ENCODE measurements at places on chromosomes 16 and 17.

DNA sequence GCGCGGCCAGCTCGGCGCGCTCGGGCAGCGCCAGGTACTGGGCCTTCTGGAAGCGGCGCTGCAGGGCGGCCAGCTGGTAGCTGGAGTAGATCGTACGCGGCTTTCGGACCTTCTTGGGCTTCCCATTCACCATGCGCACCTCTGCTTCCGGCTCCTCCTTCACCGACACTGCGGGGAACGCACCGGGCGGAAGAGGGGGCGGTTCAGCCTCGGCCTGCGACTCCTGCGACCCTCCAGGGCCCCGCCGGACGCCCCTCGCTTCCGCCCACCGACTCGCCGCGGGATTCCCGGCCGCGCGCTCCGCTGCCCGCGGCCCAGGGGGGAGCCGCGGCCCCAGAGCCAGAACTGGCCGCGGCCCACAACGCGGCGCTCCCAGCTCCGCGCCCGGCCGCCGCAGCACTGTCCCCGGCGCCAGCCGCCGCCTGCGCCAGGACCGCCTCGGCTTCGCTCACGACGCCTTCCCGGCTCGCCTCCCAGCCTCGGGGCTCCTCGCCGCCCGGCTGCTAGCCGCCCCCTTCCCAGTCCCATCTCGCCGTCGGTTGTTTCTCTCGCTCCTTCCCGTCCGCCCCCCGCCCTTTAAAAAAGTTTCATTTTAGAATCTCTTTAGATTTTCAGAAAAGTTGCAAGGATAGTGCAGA lies 1.5 kb downstream of the DLX3 start:
- peak; percentile 64 for DNase-seq

- DNase-seq = no peak
These were observed 14.2 kb downstream of the ATP6V0A1 start for GRCh38 chr17:42472709-42473521.

GRCh38 chr16:16989368-16989767 lies 481.4 kb downstream of the XYLT1 start:
- no peak for DNase-seq

- DNase-seq = peak; percentile 79
These were observed at the start of gene TMC6 for GRCh38 chr17:78128551-78129350. TSS of gene TMC6 (minus strand) at chr17:78128755. CDS start at chr17:78126832, 1,923 bp downstream.

DNA sequence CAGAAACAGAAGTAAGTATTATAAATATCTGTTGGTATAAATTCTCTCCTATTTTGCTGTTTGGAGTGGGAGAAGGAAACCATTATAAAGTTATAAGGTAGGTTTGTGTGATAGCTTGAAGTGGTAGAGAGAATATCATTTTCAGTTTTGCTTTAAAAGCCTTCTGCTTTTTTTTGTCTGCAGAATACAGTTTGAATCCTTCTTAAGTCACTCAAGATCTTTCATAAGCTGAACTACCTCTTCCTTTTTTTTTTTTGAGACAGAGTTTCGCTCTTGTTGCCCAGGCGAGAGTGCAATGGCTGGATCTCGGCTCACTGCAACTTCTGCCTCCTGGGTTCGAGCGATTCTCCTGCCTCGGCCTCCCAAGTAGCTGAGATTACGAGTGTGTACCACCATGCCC lies 9.0 kb downstream of the ATAD5 start:
- DNase-seq = no peak

GRCh38 chr17:43655693-43656255 lies 5.9 kb downstream of the MEOX1 start:
- no peak for DNase-seq

DNA sequence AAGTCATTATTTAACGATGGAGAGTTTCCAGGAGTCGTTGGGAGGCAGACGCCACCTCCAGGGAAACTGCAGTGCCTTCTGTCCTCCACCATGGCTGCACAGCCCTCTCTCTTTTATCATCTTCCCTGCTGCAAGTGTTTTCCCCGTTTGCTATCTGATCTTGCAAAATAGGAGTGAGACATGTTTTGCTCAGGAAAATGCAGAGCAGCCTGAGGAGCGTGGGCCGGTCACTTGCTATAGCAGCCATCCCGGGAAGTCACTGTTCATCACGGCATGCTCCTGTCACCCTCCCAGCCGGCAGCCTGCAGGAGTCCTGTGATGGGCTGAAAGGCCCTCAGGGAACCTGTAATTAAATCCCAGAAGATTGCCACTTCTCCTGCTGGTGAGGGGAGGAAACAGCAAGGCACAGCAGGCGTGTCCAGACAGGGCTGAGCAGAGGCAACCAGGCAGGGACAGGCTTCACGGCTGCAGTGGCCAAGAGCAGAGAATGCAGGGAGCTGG lies 143.1 kb downstream of the GSG1L start:
- peak; percentile 83 for DNase-seq

GRCh38 chr16:57920215-57920879 lies 50.6 kb downstream of the CNGB1 start:
- DNase-seq = no peak

- no peak for DNase-seq
These were observed 364.4 kb downstream of the C16orf95 start for GRCh38 chr16:86952769-86953168.

DNA sequence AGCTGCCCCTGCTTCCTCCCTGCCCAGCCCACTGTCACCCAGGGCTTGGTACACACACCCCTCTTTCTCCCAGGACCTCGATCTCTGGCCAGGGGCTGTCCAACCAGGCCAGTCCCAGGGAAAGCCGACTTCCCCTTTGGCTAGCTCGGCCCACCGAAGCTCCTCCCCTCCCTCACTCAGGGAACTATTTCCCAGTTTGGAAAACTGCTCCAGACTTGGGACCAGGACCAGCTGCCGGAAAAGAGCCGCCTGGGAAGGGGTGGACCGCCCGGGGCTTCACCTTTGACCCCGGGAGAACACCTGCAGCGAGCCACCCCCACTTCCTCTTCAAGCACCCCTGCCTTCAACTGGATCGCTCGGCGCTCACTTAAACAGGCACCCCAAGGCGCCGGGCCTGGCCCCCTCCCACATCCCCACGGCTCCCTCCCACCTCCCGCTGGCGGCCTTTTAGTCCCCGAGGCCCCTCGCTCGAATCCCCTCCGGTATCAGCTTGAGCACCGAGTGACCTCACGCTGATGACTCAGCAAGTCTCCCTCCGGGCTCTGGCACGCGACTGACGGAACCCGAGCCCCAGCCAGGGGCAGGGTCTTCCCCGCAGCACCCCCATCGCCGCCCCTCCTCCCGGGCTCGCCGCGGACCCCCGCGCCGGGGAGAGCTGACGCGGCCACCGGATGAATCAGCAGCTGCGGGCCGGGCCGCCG lies 934 bp downstream of the MAFG start:
- DNase-seq = peak; percentile 85

GRCh38 chr17:60303406-60304099 lies 88.4 kb downstream of the USP32 start:
- no peak for DNase-seq

DNA sequence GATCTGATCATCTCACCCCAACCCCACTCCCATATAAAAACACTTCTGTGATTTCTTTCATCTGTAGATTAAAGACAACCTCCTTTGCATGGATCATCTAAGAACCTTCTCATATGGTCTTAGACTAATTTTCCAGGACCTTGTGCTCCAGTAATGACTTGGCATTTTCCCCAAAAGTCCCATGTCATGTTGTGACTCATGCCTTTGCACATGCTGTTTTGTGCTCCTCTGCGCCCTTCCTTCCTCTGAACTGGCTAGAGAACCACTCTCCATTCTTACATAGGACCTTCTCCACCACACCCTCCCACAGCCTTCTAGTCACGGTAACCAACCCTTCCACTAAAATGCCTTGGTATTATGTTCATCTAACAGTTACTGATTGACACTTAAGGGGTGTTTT lies 99.5 kb upstream of the AXIN2 start:
- DNase-seq = no peak

- DNase-seq = no peak
These were observed 22.4 kb downstream of the CACNG1 start for GRCh38 chr17:67066717-67067116.

DNA sequence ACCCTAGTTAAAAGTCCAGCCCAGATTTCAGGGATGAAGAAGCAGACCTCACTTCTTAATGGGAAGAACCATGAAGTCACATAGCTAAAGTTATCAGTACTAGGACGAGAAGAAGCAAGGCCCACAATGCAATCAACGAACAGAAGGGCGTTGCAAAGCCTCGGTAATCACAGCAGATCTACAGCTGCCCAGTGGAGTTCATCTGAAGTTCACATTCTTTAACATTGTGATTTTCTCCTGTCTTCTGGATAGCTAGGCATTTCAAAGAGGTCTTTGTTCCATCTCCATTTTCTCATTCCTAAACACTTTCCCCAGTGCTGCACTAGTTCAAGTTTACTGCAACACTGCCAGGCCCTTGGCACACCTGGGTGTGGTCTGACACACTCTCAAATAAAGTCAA lies 226.7 kb upstream of the N4BP1 start:
- DNase-seq = no peak

DNA sequence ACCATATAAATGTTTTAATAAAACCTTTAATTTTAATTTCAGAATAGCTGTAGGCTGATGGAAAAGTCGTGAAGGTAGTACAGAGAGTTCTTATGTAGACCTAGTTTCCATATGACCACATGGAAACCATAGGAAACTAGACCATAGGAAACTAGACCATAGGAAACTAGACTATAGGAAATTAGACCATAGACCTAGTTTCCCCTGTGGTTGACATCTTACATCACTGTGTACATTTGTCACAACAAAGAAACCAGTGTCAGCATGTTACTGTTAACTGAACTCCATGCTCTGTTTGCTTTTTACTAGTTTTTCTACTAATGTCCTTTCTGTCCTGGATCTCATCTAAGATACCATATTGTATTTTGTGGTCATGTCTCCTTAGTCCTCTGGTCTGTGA lies 14.6 kb downstream of the NUDT7 start:
- no peak for DNase-seq

DNA sequence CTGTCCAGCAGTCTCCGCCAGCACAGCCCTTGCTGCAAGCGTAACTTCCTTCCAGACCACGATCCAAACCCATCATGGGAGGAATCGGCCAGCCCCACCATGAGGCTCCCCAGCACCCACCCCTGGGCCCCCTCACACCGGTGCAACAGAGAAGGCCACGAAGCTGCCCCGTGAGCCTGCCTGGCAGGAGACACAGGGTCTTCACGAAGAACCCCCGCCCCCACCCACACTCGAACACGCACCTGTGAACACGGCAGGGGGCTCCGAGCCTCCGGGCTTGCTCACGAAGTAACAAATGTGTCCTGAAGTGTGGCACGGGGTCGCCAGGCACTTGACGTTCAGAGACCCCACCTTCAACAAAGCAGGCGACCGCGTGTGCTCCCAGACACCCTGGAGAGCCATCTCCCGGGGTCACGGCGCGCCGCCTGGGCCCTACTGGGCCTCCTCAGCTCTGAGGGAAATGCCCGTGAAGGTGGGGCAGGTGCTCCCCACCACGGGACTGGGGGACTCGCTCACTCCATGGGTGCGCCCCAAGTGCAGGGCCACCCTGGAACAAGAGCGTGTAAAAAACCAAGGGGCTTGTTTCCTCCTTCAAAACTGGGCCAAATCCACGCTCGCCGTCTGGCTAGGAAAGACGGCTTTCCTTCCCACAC lies 7.6 kb downstream of the HAGH start:
- DNase-seq = no peak

- peak; percentile 53 for DNase-seq
These were observed 198.9 kb downstream of the ZFHX3 start for GRCh38 chr16:72848759-72849664.

DNA sequence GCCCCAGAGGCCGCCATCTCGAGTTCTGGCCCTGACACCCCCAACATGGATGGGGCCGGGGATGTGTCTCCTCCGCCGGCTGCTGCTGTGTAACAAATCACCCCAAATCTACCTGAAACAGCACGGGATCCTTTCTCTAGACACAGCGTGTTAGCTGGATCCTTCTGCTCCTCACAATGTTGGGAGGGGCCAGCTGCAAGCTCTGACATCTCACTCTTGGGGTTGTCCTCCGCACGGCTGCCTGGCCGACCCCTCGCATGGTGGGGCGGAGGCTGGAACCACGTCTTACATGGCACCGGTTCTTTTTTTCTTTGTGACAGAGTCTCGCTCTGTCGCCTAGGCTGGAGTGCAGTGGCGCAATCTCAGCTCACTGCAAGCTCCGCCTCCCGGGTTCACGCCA lies 11.6 kb upstream of the DEF8 start:
- no peak for DNase-seq

- DNase-seq = no peak
These were observed 10.9 kb downstream of the LYRM9 start for GRCh38 chr17:27882162-27882840.

DNA sequence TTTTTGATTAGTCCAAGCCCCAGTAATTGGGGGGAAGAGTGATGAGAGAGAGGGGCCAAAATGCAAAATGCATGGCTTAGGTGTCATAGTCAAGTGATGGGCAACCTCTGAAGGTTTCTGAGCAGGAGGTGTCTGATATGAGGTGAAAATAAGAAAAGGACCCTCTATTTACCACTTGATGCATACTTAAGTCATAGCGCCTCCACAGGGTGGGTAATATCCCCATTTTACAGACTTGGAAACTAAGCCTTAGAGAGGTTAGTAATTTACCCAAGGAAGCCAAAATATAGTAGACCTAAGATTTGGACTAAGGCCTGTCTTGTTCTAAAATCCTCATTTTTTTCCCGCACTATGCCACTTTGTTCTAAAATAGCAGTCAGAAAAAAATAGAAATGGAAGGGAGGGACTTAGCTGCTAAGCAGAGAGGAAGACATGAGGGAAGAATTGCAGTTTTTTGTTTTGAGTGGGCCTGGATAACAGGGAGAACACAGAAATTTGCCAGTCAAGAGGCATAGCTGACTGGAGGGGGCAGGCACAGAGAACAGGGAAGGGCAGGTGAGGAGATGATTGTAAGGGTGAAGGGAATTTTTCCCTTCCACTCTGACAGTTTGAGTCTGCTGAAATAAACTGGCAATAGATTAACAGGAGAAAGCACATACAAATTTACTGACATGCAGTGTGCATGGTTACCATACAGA lies 2.3 kb upstream of the GRB2 start:
- no peak for DNase-seq

DNA sequence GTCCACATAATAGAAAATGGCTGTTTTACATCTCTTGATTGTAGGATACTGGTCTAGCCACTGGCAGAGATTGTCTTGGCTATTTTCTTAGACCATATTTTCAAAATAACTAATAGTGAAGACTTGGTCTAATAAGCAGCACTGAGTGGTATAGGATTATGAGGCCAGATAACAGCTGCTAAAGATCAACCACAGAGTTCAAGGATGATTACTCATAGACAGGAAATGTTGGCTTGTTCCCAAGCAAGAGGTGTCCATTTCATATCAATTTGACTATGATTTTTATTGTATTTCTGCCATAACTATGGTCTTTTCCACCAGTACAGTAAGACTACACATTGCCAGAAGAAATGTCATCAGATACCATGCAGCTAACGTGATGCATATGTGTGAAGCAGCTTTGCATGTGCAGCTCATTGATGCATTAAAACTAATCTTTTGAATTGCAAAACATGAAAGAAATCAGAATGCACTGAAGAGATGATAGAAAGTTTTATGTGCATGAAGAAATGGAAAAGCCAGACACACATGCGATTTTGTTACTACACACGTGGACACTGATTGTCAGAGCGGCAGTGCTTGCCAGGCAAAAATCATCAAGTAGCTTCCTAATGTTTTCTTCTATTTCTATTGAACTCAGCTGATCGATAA lies 693.3 kb downstream of the CDH11 start:
- no peak for DNase-seq
